ENCODE measurements at places on chromosomes 12 and 14.

GRCh38 chr14:26398616-26399015, 199.2 kb downstream of the NOVA1 start:
- DNase-seq: no peak

GRCh38 chr14:55416866-55417265, 5.2 kb upstream of the ATG14 start:
- DNase-seq: no peak

GRCh38 chr14:52878946-52879345, 71.9 kb downstream of the FERMT2 start:
- no peak for DNase-seq

DNA sequence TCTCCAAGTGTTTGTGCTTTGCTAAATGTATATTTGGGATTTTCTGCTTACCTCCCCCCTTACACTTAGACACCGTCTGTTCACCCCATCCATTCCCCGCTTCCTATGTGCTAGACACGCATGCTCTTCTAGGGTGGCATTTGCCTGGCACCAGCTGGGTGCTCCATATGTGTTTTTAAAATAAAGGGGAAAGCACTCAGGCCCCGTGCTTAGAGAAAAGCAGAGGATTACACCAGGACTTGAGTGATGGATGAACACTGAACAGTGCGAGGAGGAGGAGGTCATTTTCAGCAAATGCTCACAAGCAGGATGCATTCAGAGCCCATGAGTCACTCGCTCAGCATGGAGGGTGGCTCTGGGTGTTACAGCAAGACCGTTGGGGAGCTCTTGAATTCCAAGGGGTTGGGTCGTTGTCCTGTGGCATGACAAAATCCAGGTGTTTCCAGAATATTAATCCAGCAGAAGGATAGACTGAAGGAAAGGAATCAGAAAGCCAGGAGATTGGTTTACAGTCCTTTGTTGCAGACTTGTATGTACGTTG, 2.9 kb upstream of the BDKRB1 start:
- DNase-seq: peak; percentile 48

DNA sequence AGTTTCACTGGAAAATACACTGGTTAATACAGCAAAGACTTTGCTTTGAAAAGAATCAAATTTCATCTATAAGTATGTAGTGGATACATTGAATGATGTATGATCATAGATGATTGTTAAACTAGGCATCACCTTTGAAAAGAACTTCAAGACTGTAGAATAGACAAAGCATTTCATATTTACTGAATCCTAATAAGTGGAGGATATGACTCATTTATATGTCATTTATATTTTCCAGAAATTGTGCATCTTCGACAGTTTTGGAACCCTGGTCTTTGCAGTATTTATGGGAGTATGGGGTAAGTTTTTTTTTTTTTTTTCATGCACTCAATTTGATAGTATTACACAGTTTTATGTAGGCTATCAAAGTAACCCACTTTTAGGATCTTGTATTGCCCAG, 161.9 kb downstream of the ANO6 start:
- DNase-seq: no peak

DNA sequence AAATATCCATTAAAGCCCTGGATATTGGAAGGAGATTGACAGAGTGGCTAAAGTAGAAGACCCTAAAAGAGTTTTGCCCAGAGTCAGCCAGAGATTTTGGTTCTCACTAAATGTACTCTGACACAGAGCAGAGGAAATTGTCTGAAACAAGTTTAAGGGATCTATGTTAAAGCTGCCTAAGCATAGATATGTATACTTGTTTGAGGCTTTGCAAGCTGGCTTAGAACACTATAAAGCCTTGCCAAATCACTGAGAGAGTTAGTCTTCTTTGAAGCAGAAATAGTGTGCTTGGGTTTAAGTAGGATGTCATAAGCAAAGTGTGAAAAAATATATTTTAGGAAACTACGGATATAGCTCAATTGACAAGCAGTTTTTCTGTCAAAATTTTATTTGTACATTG, 653.5 kb downstream of the FSCB start:
- peak; percentile 16 for DNase-seq

- DNase-seq: no peak
These were observed 28.5 kb downstream of the CCDC88C start for GRCh38 chr14:91389150-91389549.

DNA sequence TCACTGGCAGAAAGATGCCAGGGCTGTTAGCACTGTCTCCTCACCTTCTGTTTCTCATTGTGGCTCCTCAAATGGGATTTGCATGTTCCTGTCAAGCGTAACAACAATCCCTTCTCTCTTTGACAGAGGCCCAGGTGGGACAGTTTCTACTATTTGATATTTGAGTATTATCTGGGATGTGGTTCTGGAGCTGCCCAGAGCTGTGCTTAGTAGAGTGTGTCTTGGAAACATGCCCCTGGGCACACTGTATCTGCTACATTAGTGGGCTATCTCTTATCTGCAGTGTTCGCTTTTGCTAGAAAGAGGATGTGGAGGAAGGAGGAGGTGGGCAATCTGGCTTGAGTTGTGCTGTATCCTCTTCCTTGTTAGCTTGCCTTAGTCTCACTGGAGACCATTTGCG, 3.8 kb upstream of the ACADS start:
- no peak for DNase-seq

DNA sequence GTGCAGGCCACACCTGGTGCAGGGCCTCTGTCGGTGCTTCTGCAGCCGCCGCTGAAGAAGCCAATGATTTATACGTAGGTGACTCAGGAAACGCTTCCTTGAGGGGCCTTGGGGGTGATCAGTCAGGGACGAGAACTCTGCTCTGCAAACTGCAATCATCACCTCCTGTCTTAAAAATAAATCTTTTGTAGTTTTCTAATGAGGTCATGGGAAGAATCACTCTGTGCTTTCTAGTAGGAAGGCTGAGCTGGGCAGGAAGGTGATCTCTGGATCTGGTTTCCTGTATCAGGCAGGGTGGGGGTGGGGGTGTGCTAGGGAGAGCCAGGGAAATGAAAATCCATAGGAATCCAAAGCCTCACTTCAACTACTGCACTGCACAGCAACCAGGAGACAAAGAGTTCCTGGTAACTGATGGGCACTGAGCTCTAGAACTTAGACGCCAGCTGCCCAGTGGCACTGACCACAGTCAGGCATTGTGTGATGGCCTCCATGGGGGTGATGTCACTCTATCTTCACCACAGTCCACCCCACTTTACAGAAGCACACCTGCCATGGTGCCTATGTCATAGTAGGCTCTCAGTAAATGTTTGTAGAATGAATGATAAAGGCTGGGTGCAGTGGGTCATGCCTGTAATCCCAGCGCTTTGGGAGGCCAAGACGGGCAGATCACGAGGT, 292.4 kb upstream of the PWP1 start:
- no peak for DNase-seq

GRCh38 chr12:91870872-91871707, 274.6 kb downstream of the BTG1 start:
- DNase-seq: no peak

- no peak for DNase-seq
These were observed 38.4 kb upstream of the DDX11 start for GRCh38 chr12:31035226-31035625.

DNA sequence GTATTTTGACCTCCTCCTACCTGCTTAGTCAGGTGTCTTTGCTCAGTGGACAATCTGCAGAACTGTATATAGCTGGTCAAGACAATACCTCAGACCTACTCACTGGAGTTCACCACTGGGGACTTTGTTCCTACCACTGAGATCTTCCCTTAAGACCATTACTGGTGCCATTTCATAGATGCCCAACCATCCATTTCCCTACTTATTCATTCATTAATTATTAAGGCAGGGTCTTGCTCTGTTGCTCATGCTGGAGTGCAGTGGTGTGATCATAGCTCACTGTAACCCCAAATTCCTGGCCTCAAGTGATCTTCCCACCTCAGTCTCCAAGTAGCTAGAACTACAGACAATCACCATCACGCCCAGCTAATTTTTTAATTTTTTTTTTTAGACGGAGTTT, 22.8 kb upstream of the CRADD start:
- DNase-seq: no peak

GRCh38 chr14:99604766-99605298, 825 bp upstream of the CCDC85C start:
- no peak for DNase-seq

DNA sequence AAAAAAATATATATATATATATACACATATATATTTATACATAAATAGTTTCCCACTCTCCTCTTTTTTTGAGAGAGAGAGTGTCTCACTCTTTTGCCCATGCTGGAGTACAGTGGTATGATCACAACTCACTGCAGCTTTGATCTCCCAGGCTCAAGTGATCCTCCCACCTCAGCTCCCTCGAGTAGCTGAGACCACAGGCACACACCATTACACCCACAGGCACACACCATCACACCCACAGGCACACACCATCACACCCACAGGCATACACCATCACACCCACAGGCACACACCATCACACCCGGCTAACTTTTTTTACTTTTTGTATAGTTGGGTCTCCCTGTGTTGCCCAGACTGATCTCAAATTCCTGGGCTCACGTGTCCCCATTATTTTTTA, 14.1 kb upstream of the GAPDH start:
- DNase-seq: no peak

All from tongue (tissue), 3 donors.